ENCODE measurements at places on chromosomes 7 and 10.

GRCh38 chr7:5210751-5211338 lies 20.8 kb downstream of the WIPI2 start:
- no peak for DNase-seq

GRCh38 chr7:5631752-5632151 lies 149.7 kb downstream of the RNF216 start:
- no peak for DNase-seq

DNA sequence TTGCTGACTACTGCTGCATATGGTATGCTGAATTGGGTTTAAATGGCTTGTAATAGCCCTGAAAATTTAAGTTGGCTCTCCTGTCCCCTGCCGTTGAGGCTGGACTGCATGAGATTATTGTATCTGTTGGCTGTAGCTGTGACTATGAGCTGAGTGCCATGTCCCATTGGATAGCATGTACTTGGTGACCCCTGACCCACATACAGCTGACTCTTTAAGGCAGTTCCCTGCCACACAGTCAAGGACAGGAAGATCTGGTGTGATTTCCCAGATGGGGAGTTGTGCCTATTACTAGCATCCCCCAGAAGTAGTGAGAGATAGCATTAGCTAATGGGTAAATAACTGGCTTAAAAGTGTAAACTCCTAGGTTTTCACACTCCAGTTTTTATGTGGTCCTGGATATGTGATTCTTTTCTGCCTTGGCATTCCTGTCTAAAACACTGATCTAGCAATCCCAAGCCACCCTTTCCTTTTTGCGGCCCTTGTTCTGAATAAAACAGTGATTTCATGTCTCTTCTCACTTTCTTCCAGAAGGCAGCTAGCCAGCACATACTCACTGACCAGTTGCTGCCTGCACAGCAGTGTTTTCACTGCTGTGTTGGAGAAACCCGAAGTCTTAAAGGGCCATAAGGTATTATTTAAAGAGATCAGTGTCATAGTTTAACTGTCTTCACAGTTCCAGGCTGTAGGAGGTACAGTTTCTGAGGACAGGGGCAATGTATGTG lies 35.9 kb downstream of the LRRC4 start:
- DNase-seq = no peak

DNA sequence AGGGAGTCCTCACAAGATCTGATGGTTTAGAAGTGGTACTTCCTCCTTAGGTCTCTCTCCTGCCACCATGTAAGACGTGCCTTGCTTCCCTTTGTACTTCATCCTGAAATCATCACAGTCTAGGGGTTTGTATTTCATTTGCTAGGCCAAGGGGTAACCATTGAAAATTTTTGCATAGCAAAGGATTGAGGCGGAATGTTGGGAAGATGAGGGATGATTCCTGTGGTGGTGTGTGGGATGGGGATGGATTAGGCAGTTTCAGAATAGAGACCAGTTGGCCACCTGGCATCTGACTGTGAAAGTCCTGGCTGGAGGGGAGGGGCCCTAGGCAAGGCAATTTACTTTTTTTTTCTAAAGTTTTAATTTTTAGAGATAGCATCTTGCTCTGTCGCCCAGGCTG lies 222.9 kb downstream of the CAMK1D start:
- no peak for DNase-seq

DNA sequence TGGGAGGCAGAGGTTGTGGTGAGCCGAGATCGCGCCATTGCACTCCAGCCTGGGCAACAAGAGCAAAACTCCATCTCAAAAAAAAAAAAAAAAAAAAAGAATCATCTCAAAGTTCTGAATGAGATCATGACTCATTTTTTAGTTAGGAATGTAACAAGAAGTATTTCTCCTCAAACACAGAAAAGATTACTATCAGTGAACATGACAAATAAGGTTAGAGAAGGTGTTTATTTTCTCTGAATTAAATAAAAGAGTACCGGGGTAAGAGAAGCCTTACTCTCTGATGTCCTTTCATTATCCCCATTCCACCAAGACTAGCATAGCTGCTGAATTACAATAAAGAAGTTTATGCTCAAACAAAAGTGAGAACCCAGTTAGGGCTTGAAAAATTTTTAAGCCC lies 50.1 kb downstream of the IPMK start:
- no peak for DNase-seq

GRCh38 chr7:15559416-15559928 lies 2.3 kb downstream of the AGMO start:
- DNase-seq = no peak

- DNase-seq = no peak
These were observed 52.0 kb downstream of the ZNF22 start for GRCh38 chr10:45052700-45053099.

GRCh38 chr7:95375591-95376257 lies 20.5 kb downstream of the PON3 start:
- DNase-seq = no peak

Data from SK-N-SH (cell line).